ENCODE measurements at places on chromosomes 12 and 14.

DNA sequence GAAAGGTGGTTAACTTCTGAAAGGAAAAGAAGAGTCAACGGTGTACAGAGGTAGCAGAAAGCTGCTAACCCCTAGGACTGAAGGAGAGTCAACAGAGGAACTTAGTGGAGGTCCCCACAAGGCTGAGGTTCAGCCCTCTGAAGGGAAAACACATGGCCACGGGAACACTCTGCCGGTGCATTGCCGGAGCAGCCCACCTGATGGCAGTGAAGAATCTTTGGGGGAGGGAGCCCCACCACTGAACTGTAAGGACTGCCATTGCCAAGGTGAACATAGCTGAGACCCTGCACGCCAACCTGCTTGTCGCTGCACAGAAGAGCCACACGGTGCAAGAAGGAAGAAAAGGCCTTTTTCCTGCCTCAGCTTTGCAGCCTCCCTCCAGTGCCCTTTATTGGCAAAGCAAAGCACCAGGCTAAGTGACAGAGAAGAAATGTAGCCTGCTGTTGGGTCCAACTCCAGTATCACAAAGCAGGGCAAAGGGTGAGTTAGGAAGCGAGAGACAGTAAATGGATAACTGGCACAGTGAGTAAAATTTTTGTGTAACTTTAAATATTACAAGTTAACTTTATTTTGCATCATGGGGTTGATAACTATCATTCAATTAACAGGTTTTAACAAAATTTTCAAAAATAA lies 76.9 kb downstream of the LIN52 start:
- no peak for DNase-seq

- DNase-seq = no peak
Measured at GRCh38 chr14:101120641-101121507, 217.4 kb upstream of the RTL1 start.

DNA sequence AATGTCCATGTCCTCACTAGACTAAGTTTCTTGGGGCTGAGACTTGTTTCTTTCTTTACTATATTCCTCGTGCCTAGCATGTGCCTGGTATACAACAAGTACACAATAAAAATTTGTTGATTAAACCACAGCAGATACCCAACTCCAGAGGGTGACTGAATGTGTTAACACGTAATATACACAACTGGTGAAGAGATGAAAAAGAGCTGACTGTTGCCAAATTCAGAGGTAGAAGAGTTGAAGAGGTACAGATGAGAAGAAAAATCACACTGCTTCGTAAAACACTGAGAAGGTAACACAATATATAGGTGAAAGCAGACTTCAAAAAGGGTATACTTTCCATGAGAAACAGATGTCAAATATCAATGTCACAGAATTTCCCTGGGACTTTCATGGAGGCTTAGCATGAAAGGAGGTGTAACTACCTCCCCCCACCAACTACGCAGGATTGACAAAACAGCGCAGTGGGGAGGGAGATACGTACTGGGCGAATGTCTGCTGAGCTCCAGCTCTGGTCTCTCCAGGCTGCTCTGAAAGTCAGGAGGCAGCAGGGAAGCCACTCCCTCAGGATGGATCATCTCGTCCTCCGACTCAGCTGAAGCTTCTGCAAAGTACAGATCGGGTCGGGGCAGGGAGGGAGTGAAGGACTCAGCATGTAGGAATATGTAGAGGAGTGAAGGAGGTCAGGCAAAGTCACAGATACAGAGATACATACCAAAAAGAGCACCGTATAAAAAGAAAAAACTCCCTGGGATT lies 5.3 kb downstream of the ACIN1 start:
- DNase-seq = no peak

DNA sequence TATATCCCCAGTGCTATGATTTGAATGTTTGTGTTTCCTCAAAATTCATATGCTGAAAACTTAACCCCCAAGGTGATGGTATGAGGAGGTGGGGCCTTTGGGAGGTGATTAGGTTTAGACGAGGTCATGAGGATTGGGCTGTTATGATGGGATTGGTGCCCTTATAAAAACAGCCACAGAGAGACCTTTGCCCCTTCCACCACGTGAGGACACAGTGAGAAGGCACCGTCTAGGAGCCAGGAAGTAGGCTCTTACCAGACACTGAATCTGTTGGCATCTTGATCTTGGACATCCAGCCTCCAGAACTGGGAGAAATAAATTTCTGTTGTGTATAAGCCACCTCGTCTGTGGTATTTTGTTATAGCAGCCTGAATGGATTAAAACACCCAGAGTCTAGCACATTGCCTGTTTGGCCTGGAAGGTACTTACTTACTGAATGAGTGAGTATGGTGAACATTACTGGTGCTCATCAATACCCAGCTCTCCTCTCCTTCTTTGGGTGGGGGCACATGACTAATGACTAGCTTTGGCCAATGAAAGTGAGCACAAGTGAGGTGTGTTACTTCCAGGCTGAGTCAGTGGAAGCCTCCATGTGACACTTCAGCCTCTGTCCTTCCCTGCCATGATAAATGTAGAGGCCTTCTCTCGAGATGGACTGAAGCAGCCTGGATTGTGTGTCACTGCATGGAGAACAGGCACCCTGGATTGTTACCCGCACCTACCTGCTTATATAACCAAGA lies 72.4 kb upstream of the CHST11 start:
- no peak for DNase-seq

All from nephron progenitor cell (in vitro differentiated cells).